ENCODE measurements at places on chromosomes 16 and 17.

- no peak for DNase-seq
Measured at GRCh38 chr16:4298761-4299522, 16.9 kb upstream of the GLIS2 start.

DNA sequence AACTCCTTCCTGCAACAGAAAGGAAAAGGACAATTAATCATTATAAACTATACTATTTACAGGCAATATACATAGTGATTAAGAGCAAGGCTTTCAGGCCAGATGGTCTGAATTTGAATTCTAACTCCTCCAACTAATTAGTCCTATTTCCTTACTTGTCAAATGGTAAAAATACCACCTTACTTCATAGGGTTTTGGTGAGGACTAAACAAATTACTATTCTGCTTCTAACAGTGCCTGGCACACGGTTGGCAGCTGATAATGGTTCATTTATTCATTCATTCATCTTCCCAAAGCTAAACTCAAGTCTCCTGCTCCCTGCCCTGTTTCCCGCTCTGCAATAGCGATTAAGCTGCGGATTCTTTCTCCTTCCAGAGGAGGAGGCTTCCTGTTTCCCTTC lies 39.8 kb downstream of the DCUN1D3 start:
- DNase-seq = no peak

- DNase-seq = no peak
Measured at GRCh38 chr16:19112099-19112407, 1.7 kb upstream of the ITPRIPL2 start.

DNA sequence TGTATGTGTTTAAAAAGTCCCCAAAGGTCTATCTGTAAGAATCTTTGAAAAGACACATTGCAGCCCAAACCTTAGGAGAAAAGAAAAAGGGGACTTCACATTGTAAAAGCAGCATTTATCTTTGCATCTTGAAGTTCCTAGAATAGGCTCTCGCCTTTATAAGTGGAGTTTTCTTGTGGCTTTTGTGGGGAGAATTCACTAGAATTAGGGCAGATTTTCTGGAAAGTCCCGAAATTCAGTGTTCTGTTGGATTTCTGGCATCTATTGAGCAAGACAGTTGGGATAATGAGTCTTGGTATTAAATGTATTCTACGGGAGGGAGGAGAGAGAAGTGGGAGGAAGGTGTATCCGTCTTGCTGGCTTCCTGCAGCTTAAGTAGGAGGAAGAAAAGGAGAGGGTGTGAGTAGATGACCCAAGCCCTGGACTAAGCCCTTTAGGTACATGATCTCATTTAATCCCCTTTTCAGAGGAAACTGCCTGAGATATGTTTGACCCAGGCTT lies 62.6 kb downstream of the PRKCA start:
- no peak for DNase-seq

GRCh38 chr17:74390680-74391653 lies 23.7 kb downstream of the GPR142 start:
- no peak for DNase-seq

DNA sequence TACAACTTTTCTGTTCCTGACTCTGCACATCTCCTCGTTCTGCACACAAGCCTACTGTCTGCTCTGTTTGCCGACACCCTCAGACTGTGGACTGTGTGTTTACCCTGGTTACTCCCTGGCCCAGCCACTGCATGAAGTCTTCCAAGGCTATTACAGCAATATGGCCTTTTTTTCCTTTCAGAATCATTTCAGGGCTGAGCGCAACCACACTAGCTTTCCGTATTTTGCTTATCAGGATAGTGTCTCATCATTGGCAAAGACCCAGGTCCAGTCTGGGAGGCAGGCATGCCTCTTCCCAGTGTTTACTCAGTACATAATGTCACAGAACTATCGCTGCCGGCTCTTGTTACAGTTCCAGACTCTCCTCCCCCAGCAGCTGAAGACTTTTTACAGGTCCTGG lies 10.1 kb downstream of the DNAH9 start:
- DNase-seq = no peak

GRCh38 chr16:57123974-57124674 lies 31.7 kb downstream of the CPNE2 start:
- no peak for DNase-seq

DNA sequence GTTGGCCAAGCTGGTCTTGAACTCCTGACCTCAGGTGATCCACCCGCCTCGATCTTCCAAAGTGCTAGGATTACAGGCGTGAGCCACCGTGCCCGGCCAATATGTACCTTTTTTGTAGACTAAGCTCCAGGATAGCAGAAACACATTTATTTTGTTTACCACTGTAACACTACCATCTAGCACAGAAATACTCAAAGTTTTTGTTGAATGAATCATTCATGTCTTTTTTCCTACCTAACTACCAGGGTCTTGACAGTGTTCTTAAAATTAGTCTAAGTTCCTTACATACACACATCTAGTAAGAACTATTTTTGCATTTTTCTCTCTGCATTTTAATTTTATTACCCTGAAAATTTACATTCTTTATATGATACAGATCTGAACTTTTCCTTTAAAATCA lies 44.4 kb downstream of the AKAP10 start:
- DNase-seq = no peak

GRCh38 chr17:1786708-1787107 lies 24.8 kb downstream of the SERPINF1 start:
- no peak for DNase-seq

DNA sequence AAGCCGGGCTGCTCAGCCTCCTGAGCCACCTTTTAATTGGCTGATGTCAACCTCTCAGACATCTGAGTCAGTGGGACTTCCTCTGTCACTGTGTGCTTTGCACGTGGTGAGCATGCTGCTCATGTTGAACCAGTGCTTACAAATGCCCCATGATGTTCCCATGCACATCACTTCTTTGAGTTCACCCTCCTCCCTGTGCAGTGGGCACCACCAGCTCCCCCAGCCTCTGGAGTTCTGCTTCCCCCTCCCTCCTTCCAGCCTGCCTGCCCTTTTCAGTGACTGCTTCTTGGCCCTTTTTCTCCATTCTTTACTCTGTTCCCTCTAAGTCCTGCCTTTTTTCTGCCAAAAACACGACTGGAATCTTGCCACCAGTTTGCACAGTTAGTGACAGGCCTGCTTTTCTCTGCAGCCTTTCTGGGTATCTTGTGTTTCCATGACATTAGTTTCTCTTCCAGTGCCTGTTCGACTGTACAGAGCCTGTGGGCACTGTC lies 41.6 kb downstream of the USP10 start:
- DNase-seq = no peak

GRCh38 chr17:17729620-17730249 lies 48.5 kb downstream of the RAI1 start:
- no peak for DNase-seq

DNA sequence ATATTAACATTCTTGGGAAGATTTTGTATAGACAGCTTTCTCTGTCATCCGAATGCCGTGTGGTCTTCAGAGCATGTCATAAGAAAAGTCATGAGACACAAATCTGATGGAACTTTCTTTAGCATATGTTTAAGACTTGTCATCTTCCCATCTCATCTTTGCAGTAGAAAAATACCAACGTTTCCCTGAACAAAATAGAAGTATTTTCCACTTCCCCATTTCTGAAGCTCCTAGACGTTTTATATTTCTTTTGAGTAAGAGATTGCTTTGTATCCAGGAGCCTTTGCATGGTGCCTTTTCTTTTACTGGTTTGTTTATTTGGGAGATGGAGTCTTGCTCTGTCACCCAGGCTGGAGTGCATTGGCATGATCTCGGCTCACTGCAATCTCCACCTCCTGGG lies 235.1 kb downstream of the PRKCA start:
- DNase-seq = no peak

DNA sequence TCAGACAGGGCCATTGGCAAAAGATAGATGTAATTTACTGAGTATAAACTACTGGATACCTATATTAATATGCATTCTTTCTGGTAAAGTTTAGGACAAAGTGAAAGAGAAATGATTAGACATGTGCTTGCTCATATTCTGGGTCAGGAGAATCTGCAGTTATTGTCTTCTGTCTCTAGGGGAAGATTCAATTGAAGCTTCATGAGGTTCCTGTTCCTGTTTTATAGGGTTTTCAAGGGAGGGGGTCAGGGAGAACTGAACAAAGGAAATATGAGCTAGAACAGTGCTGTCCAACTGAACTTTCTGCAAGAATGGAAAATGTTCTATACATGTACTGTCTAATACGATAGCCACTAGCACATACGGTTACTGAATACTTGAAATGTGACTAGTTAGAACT lies 59.3 kb upstream of the CORO6 start:
- no peak for DNase-seq

- DNase-seq = no peak
Measured at GRCh38 chr16:81458827-81459598, 14.4 kb downstream of the CMIP start.

GRCh38 chr17:76240461-76241203 lies at the start of gene RNF157:
Gene RNF157 (minus strand): TSS chr17:76240493. CDS start chr17:76240240, 253 bp downstream.
- peak; percentile 55 for DNase-seq

- DNase-seq = peak; percentile 77
Measured at GRCh38 chr17:77400445-77400870, 259.7 kb downstream of the SEC14L1 start.

GRCh38 chr17:72697602-72698146 lies 394.8 kb downstream of the SLC39A11 start:
- no peak for DNase-seq

DNA sequence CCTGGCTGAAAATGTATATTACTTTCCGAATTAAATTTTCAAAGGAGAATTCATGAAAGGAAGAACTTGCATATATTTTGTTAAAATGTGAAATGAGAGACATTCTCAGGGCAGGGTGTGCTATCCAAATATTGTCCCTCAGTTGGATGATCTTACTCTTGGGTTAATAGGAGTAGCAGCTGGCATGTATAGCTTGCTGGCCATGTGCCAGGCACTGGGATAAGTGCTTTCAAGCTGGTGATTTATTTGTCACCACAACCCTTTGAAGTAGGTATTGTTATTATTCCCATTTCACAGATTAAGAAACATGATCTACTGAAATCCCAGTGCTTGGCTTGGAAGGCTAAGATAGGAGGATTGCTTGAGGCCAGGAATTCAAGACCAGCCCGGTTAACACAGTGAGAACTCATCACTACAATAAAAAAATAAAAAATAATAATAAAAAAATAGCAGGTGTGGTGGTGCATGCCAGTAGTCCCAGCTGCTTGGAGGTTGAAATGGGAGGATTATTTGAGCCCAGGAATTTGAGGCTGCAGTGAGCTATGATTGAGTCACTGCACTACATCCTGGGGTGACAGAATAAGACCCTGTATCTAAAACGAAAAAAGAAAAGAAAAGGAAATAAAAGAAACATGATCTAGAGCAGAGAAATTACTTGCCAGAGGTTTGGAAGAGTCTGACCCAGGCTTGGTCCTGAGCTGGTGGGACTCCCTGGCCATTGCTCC lies 11.6 kb upstream of the MPHOSPH6 start:
- DNase-seq = no peak

- no peak for DNase-seq
Measured at GRCh38 chr16:50591800-50592771, 43.9 kb downstream of the NKD1 start.

- DNase-seq = no peak
Measured at GRCh38 chr17:7416323-7416722, 3.8 kb upstream of the SPEM1 start.

- no peak for DNase-seq
Measured at GRCh38 chr17:83159204-83160049, 80.0 kb downstream of the METRNL start.

DNA sequence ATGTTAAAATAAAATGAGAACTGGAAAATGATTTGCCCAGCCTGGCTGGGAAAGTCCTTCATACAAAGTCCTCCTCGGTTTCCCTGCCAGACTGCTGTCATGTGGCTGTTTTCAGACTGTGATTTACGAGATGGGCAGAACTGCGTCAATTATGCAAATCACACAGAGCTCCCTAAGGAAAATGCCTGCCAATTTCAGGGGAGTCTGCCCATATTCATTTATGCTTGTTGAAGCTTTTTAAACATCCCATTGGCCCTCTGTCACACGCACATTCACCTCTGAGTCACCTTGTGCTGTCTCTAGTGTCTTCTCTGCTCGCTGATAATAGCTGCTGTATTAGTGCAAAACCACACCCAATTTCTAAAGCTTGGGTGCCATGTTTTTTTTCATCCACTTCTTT lies 81.7 kb upstream of the FAM20A start:
- no peak for DNase-seq

- DNase-seq = no peak
Measured at GRCh38 chr17:5587438-5588032, 3.2 kb upstream of the NLRP1 start.

GRCh38 chr16:85376292-85377095 lies 236.6 kb upstream of the GSE1 start:
- DNase-seq = no peak

DNA sequence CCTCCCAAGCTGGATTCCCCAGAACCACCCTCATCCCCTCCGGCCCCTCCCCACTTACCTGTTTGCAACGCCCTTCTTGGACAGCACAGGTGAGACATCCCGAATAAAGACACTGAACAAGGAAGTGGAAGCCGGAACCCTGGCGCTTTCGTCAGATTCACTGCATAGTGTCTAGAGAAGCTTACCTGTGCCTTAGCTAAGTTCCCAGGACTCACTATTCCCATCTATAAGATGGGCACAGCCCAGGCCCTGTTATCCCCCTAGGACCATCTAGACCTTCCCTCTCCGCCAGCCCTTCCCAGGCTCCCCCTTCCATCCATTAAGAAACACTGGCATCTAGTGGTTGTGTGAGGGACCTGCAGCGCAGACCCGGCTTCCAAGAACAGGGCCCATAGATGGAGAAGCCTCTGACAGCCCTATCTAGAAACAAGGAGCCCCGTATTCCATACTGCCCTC lies 26.9 kb upstream of the RPL38 start:
- no peak for DNase-seq

- no peak for DNase-seq
Measured at GRCh38 chr17:61928101-61928436, 287 bp upstream of the INTS2 start.

DNA sequence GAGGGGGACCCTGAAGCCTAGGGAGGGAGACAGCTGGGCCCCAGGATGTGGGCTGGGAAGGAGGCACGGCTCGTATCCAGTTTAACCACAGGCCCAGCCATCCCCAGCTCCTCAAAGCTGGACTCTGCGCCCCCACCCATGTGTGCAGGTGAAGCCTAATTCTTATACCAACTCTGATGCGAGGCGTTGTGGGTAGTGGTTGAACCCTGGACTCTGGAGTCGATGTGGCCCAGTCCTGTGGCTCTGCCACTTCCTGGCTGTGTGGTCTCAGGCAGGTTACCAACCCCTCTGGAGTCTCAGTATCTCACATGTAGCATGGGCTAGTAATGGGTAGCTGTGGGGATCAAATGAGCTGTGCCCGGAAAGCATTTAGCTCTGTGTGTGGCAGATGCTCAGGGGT lies 60.4 kb upstream of the TOB1 start:
- DNase-seq = no peak

- no peak for DNase-seq
Measured at GRCh38 chr17:15342460-15342859, 1.1 kb upstream of the TEKT3 start.

- no peak for DNase-seq
Measured at GRCh38 chr17:32701871-32702270, 175.1 kb downstream of the MYO1D start.

DNA sequence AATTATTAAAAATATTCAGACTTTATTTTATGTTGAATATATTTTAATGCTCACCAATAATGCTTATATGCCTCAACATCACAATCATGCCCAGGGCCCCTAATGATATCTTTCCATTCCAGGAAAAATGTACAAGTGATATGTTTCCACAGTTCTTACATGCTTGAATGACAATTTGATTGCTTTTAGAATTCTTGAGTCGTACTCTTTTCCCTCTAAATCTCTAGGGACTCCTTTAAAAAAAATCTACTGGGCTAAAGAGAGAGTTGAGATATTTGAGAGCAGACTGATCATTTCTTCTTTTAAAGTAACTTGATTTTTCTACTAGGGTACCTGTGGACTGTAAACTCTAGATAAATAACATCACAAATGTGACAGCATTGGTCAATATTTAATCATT lies 18.2 kb upstream of the HLF start:
- no peak for DNase-seq

- DNase-seq = no peak
Measured at GRCh38 chr17:69223809-69224208, 4.8 kb downstream of the ABCA10 start.

Data from stimulated activated CD4-positive, alpha-beta T cell treated with anti-CD3 and anti-CD28 coated beads, Interleukin-15, amount 100 ng/mL, for 1 hour (primary cell).